Activated T-helper 1 cell treated with anti-CD3 and anti-CD28 coated beads, Interleukin-2, amount 50 U/mL, for 16 hours (primary cell): ENCODE measurements at places on chromosomes 6 and 20.

DNA sequence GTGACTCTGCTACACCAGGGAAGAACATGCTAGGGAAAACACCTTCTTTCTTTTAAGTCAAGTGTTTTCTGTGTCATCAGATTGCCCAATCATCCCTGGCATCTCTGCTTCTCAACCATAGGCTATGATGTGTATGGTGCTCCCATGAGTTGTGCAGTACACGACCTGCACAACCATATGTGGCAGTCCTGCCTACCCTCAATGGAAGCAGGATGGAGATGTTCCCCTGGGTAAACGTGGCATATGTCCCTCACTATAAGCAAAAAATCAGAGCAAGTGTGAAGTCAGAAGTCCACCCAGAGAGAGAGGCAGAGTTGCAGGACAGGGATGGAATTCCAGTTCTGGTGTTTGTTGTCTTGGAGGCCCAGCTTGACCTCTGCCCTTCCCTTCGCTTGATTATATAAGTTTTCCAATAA, 10.3 kb upstream of the SNHG17 start:
- no peak for DNase-seq

- DNase-seq, result no peak
Observed at GRCh38 chr20:19968466-19969073, 48.6 kb upstream of the NAA20 start.

DNA sequence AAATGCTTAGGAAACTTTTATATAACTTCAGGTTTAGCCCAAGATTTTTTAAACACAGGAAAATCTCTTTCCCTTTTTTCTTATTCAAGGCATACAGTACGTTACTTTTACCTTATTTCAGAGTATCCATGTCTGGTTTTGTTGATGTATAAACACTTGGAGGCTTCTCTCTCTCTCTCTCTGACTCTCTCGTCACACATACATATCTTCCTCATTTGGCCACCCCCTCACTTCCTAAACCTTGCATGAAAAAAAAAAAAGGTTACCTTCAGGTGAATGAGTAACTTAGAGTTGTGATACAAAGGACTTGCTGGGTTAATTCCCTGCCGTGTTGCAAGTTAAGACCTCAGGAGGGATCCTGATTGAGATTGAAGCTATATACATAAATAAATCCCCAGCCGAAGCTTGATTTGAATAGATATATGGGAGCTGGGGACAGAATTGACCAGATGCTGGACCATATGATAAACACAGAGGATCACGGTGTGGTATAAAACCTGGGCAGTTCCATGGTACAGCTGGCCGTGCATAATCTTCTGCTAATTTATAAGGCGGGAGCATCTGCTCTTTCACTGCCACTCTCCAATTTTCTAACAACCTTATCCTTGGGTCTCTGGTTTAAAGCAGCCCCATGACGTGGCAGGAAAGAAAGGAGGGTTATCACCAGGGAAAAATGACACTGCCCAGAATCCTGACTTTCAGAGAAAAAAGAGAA, 55.1 kb upstream of the IL20RA start:
- no peak for DNase-seq

DNA sequence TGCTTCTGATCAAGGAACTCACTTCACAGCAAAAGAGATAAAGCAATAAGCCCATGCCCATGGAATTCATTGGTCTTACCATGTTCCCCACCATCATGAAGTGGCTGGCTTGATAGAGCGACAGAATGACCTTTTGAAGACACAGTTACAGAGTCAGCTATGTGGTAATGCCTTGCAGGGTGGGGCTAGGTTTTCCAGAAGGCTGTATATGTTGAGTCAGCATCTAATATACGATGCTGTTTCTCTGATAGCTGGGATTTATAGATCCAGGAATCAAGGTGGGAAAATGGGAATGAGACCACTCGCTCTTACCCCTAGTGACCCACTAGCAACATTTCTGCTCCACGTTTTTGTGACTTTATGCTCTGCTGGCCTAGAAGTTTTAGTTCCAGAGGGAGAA, 220.7 kb upstream of the RSPO3 start:
- no peak for DNase-seq
